ENCODE measurements at places on chromosomes 2 and 18.

DNA sequence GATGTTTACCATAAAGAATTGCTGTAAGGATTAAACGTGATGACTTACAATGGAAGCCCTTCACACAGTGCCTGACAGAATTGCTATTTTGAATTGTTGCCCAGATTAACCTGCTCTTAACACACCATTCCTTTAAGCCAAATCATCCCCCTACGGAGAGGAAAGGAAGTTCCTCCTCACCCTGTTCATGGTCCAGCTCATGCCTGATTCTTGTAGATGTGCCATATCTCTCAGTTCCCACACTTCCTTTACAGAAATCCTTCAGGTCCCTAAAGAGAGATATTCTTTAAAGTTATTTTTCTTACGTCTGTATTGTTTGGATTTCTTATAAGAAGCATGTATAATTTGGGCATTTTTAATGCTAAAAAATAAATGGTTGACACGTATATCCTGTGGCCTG is 127.5 kb upstream of the DAPL1 start:
- DNase-seq: peak; percentile 53

- no peak for DNase-seq
These were observed 212.7 kb downstream of the KCNE4 start for GRCh38 chr2:223264541-223265193.

DNA sequence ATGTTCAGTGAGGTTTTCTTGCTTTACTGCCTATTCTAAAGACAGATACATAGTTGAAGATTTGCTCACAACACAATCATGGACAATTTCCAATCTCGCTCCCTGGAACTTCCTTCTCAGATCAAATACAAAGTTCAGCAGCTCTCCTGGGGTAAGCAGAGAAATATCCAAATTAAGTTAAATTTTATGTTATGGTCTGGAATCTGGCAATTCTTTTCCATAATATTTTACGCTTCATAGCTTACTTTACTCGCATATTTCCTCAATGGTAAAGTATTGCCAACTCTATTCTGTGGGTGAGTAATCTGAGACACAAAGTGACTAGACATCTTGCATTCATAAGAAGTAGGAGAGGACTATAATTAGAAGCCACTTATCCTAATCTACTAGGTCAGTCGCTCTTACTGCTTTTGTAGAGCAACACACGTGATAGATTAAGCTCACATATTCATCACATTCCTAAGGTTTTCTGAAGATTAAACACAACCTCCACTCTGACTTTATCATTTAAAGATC is 529.4 kb downstream of the CCDC85A start:
- peak; percentile 5 for DNase-seq

- no peak for DNase-seq
These were observed 1943.8 kb upstream of the PIK3C3 start for GRCh38 chr18:40011201-40011600.

DNA sequence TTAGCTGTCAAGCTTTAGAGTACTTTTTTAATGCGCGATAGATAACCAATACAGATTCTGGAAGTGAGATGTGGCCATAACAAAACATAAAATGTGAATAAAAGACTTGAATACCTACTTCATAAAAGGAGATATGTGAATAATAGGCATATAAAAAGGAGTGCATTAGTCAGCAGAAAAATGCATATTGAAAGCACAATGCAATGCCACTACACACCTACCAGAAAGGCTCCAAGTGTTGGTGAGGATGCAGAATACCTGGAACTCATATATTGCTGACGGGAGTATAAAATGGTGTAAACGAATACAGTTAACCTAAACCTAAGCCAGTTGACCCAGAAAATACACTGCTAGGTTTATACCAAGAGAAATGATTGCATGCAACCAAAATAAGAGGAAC is 10.9 kb upstream of the RAPGEF4 start:
- no peak for DNase-seq

DNA sequence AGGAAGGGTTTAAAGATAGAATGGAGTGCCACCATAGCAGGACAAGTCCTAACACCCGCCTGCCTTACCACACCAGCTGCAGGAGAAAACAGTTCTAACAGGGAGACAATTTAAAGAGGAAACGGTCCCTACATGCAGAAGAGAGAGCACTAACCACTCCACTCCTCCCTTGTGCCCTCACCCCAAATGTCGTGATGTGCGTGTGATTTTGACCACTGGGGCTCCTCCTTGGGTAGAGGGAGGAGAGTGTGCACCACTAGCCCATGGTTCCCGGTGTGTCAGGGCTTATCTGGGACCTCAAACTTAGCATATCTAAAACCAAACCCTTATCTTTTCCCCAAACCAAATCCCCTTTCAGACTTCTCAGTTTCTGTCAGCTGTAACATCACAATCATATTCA is 105.5 kb upstream of the CCDC68 start:
- DNase-seq: no peak

DNA sequence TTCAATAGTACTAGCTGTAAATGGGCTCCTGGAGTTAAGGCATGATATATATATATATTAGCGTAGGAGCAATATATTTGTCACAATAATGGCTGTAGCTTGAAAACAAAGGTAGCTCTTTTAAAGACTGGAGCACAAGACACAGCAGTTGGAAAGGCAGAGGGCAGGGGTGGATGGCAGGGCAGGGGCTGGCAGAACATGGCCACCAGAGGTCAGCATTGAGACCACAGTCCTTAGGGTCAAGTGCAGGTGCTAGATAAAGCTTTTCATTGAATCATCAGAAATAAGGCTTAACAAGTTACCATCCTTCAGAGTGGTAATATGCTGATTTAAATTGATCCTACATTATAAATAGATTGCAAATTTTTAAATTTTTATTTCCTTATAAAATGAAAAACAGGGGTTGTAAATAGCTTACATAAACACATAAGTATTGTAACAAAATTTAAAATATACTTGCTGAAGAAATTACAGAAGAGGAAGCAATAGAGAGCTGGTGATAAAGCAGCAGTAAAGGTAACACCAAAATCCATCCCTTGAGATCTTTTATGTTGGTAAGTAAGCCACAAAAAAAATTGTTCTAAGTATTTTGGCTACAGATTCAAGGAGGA is 161.2 kb upstream of the PIEZO2 start:
- peak; percentile 40 for DNase-seq

Data from tongue (tissue), 3 donors.